NCI-H446 (cell line): ENCODE measurements at places on chromosomes 12 and 14.

GRCh38 chr14:49863487-49864281 lies 11.1 kb upstream of the NEMF start:
- DNase-seq: no peak

- no peak for DNase-seq
Measured at GRCh38 chr12:131012279-131013069, 58.8 kb downstream of the ADGRD1 start.

DNA sequence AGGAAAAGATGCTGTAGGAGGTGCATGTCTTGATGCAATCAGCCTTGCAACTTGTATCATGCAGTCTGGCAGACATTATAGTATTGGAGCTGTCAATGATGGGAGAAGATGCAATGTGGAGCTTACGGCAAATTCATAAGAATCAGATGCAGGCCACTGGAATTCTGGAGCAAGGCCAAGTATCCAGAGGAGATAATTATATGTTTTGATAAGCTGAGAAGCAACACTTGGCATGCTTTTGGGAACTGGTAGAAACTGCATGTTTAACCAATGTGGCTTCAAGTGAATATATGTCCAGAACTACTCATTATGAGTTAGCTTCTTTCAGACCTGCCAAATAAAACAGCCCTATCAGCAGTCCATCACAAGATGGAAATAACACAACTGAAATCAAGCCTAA lies 249.1 kb upstream of the PPFIA2 start:
- no peak for DNase-seq

DNA sequence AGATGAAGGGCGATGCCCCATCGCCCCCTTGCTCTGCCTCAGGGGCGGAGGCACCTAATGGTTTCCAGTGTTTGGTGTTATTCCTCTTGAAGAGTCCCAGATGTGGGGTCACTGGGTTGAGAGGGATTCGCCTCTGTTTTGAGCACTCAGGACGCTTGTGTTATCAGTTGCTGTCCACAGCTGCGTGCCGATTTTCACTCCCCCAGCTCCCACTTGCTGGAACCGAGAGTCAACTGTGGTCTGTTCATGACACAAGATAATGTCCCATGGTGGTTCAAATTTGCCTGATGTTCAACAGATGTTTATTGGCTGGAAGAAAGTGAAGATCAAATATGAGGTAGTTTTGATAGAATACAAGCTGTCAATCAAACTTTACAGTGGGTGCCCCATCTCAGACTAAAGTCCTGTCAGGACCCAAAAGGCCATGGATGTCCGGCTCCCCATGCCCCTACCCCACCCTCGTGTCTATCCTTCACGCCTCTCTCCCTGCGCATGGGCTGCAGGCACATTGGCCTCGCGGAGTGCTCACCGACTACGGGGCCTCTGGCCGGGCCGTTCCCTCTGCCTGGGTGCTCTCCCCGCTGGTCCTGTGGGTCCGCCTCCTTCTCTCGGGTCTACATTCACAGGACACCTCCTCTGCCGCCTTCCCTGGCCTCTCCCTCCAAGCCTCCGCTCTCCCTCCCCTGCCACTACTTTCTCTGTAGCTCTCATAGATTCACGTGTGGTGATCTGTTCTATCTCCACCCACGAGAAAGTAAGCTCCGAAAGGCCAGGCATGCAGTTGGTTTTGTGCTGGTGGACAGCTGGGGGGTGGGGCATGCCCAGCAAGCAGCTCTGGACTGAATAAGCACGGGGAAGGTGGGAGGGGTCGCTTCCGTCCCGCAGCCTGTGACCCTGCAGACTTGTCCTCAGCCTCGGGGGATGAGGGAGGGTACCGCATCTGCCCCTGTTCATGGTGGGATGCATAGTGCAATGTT lies 6.8 kb upstream of the TRAF3 start:
- no peak for DNase-seq

GRCh38 chr14:98182393-98183055 lies 1089.5 kb downstream of the BCL11B start:
- no peak for DNase-seq

DNA sequence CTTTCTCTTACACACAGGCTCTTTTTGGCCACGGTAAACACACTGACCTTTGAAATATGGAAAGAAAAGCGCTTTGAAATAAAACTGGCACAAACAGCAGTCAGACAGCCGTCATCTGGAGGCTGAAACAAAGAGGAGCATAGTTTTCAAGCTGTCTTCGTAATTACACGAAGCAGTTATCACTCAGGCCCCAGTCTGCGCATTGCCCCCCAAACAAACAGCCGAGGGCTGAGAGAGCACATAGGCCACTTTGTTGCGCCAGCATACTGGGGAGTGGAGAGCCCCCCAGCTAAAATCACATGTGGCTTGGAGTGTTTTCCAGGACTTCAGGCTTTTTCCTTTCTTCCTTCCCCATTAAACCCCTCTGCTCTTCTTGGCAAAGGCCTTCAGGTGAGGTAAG lies 142.9 kb upstream of the BTG1 start:
- DNase-seq: no peak

DNA sequence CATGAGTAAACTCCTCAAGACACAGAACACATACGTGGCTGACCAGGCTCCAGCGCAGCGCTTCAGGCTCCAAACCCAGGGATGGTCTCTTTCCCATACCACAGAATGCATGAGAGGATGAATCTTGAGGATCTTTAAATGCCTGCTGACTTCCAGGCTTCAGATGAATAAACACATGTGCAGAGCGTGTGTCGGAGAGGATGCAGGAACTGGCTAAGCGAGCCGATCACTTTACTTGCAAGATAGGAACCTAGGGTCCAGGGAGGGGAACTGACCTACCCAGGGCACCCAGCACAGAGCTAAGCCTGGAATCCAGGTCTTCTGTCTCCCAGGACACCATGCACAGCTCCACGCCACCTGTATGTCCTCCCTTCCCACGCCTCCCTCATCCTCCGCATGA lies 209.8 kb downstream of the BCL11B start:
- DNase-seq: no peak

GRCh38 chr14:68695326-68695768 lies 97.5 kb downstream of the ZFP36L1 start:
- DNase-seq: no peak

DNA sequence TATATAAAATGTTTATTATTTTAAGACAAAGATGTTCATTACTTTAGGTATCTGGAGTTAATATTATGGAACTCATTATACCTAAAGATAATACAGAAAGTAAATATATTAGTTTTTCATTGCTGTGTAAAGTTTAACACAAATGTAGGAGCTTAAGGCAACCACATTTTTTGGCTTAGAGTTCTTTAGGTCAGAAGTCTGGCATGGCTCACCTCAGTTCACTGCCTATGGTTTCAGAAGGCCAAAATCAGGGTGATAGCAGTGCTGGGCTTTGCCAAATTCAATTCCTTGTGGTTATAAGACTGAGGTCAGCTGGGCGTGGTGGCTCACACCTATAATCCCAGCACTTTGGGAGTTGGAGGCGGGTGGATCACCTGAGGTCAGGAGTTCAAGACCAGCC lies 35.5 kb upstream of the PRPF39 start:
- no peak for DNase-seq

- DNase-seq: no peak
Measured at GRCh38 chr12:49930515-49931288, 19.8 kb upstream of the AQP2 start.
